ENCODE measurements at places on chromosomes 7 and 10.

GRCh38 chr7:36809086-36809485 is 84.8 kb upstream of the AOAH start:
- DNase-seq, result no peak

DNA sequence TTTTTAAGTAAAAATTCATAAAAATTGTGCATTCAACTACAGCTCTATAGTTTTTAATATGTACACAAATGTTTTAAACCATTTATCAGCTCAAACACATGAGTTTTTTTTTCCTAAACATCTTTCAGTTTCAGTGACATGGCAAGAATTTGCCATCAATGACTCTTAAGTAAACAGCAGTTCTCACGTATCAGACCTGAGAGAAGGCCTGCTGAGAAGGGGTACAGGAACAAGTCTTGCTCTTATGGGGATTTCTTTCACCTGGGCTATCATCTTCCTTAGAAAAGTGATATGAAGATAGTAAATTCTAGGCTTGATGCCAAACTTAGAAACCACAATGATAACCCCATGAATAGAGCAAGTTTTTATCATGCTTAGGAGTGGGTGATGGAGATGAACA is 467.8 kb downstream of the ARL4A start:
- DNase-seq, result no peak

DNA sequence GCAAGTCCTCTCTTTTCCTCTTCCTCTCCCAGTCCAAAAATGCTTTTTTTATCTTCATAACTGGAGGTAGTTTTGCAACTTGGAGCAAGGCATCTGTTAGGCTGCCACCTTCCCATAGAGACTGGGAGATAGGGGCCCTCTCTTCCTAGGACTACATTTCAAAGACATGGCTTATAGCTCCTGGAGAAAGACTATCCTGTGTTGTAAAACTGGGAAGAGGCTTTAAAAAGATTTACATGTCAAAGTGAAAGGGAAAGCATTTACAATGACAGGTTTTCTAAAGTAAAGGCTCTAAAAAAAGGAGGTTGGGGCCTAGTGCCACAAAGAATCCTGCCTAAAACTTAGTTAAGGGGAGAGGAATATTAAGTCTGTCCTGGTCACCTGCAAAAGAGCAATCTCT is 82.2 kb upstream of the SEMA3E start:
- no peak for DNase-seq

- no peak for DNase-seq
Measured at GRCh38 chr10:113504423-113504822, 48.4 kb upstream of the HABP2 start.

GRCh38 chr10:104273286-104273685 is 4.3 kb downstream of the GSTO2 start:
- DNase-seq, result no peak

DNA sequence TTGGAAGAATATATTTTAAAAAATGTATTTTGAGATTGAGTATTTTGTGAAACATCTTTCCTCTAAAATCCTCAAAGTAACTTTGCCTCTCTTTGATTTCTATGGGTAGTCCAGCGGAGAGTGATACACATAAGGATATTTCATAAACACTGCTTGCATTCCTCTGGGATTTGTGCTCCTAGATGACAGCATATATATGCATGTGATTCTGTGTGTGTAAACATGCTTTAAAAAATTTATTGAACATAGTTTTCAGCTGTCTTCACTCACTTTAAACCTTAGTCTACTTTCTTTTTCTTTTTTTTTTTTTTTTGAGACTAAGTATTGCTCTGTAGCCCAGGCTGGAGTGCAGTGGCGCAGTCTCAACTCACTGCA is 84.6 kb downstream of the KAT6B start:
- no peak for DNase-seq

DNA sequence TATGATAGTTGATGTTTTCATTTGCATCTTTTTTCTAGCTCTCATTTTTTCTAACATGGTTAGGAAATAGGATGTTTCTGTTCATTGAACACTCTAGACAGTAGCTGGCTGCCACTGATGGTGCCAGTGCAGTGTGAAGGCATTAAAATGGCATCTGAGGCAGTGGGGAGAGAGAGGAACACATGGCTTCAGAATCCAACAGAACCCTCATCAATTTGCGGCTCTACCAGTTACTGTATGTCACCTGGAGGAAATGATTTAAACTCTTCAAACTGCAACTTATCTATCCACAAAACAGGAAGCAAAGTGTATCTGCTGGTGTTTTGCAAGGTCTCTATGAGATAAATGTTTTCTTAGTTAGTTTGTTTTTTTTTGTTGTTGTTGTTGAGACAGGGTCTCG is 305.2 kb upstream of the PRKCQ start:
- DNase-seq, result no peak

DNA sequence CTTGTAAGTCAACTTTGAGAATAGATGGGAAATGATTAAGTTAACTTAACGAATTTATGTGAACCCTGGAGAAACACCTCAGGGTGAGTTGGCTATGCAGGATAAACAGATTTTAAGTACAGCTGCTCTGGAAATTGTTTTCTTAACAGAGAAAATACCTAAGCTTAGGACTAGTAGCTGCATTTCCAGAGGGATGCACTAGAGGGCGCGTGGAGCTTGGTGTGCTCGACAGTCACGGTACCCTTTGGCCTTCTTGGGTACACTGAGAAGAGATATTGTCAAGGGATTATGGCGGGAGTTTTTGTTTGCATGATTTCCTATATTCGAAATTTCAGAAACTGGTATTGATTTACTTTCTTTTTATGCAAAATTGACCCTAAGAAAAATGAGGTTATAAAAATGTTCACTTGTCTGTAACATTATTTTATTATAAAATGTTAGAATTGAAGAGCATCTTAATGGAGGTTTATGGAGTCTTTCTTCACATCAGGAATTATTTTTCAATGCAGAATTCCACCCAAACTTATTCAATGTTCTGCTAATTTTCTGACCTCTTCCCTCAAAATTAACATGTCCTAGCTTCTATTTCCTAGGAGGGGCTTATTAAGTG is 58.4 kb upstream of the MYO3A start:
- DNase-seq, result peak; percentile 60

- no peak for DNase-seq
Measured at GRCh38 chr10:122441961-122442360, 12.5 kb upstream of the ARMS2 start.

- no peak for DNase-seq
Measured at GRCh38 chr7:6346581-6346980, 74.2 kb upstream of the CYTH3 start.

GRCh38 chr7:111518264-111518663 is 44.0 kb downstream of the IMMP2L start:
- no peak for DNase-seq

DNA sequence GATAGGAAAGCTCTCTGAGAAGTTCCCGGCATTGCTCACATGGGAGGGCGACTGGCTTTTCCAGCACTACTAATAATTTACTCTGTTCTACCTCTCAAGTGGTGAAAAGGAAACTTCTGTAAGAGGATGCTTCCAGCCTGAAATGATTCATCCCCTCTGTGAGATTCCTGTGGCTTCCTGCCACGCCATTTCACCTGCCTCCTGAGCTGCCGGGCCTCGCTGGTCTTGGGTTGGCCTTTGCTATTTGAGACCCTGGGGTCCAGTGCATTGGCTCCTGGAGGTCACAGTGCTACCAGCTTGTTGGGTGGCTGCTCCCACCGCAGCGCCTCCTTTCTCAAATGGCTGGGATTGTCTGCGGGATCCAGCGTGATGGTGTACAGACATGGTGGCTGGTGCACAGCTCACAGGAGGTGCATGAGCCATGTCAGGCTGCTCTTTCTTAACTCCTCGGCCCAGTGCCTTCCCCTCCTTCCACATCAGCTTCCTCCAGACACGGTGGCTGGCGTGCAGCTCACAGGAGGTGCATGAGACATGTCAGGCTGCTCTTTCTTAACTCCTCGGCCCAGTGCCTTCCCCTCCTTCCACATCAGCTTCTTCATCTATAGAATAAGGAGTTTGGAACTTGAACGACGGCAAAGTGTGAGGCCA is 42.9 kb upstream of the PCBD1 start:
- no peak for DNase-seq

DNA sequence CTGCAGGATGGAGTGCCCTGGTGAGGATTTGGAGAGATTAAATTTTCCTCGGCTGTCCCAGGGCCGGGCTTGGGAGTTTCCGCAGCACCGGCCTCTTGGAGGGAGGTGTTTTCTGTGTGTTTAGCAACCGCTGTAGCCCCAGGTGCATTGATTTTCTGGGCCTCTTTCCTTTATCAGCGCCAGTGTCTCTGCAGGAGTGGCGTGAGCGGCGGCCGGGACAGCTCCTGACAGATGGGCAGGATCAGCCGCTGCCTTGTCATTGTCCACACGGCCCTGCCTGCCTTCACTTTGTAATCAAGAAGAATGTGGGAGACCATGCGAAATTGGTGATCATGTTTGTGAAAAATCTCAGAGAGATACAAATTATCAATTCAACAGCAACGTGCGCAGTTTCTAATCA is 32.4 kb downstream of the NKX6-2 start:
- DNase-seq, result no peak

- no peak for DNase-seq
Measured at GRCh38 chr7:72038022-72038732, 374.0 kb downstream of the CALN1 start.

- peak; percentile 81 for DNase-seq
Measured at GRCh38 chr10:70549962-70550458, 52.5 kb downstream of the PRF1 start.

DNA sequence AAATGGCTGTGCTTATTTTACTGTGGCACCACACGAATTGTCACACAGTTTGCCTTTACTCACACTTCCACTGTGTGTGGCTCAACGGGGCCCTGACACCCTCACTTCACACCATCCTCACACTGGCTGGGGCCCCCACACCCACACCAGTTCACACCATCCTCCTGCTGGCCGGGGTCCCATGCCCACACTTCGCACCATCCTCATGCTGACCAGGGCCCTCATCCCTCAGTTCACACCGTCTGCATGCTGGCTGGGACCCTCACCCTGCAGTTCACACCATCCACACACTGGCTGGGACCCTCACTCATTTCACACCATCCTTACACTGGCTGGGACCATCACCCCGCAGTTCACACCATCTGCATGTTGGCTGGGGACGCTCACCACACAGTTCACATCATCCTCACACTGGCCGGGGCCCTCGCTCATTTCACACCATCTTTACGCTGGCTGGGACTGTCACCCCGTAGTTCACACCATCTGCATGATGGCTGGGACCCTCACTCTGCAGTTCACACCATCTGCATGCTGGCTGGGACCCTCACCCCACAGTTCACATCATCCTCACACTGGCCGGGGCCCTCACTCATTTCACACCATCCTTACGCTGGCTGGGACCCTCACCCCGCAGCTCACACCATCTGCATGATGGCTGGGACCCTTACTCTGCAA is 36.0 kb downstream of the BRI3 start:
- no peak for DNase-seq

- DNase-seq, result no peak
Measured at GRCh38 chr10:12187321-12187905, 8.3 kb downstream of the NUDT5 start.

DNA sequence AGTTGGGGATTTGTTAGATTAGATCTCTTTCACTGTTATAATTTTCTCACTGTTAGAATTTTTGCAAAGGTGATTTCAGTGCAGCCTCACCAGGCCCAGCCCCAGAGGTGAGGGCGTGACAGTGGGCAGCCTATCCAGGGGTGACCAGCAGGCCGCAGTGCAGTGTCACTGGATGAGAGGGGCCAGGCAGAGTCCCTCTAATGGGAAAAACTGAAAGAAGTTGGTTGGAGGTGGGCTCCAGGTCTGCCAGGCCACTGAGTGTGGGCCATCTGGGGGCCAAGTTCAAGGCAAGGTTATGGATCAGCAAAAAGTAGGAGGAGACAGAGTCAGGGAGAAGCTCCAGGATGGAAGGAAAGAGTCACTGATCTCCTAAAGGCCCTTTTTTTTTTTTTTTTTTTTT is 90.5 kb upstream of the SDK1 start:
- no peak for DNase-seq

DNA sequence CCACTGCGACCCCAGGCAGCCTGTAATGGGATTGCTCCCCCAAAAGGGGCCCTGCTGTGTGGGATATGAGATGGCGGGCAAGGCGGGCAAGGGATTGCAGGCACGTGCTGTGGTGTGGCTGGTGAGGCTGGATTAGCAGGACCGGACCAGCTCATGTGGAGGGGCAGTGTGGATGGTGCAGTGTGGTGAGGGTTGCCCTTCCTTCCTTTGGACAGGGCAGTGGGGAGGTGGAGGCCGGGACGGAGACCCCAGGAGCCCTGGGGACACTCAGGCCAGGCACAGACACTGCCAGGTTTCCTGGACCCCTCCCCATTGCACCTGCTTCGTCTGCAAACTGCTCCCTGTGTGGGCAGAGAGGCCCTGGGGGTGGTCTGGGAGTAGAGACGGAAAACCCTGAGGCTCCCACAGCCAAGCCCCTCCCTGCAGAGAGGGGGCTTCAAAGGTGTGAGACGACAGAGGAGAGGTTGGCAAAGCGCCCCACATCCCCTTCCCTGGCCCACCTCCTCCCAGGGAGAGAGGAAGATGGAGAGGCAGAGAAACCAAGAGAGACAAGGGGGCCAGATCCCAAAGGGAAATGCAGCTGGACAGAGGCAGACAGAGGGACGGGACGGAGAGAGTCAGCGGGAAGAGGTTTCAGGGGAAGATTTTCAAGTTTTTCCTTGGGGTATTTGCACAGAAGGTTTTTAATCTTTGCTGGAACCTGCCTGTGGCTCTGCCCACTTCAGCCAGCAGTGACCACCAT is 89.2 kb downstream of the MICALL2 start:
- DNase-seq, result no peak

DNA sequence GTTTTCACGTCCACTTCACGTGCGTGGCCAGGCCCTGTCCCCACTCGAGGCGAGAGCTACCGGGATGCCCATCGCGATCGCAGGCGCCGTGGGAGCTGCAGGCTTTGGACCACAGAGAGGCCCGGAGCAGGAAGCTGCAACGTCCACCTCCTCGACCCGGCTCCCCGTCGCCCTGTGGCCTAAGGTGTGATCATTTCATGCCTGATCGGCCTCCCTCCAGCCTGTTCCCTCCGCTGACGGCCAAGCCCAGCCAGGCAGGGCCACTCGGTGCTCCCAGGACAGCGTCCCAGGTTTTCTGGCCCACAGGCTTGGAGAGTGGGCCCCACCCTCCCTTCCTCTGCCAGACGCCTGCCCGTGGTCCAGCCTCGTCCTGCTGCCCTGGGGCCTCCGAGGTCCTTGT is 19.6 kb downstream of the KNDC1 start:
- DNase-seq, result no peak

GRCh38 chr10:112313234-112313633 is 30.0 kb downstream of the TECTB start:
- DNase-seq, result no peak

GRCh38 chr7:89017695-89018094 is 222.2 kb upstream of the TEX47 start:
- DNase-seq, result no peak

DNA sequence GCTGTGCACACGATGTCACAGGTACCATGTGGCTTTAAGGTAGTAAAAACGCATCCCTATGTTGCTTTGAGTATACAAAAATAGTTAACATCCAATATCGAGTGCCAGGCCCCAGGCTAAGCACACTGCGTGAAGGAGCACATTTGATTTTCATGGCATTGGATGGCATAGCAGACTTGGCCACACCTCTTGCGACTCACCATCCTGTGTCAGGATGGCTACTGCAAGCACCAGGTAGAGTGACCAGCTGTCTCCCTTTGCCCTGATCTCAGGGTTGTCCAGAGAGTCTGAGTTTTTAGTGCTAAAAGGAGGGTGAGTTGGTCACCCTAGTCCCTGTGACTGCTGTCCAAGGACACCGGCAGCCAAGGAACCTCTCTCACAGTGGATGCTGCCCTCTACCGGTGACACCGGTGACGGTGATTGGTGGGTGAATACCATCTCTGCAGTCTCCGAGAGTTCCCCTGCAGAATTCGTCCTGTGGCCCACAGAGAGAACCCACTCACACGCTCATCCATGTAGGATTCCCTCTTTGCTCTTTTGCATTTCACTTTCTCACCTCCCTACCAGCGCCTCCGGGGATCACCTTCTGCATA is 76.1 kb downstream of the BICC1 start:
- no peak for DNase-seq
